ENCODE measurements at places on chromosomes 16 and 17. TPM values are rescaled to one million over a fixed set of nuclear protein-coding genes. Genes with fewer than 3 reads are reported as not detected.

The ITGAX gene
- polyA plus RNA-seq: 2.5 TPM

The TBX4 gene
- polyA plus RNA-seq: not detected

The KRT24 gene
- 0.48 TPM for polyA plus RNA-seq

The GLP2R gene
- 3.1 TPM for polyA plus RNA-seq

GRCh38 chr17:44932096-44932786 is 15.3 kb downstream of the KIF18B start:
- no peaks in the 10 kb centered on the region for H3K27me3 ChIP-seq
- no peak overlapping the region for H3K27ac ChIP-seq
- DNase-seq: no peak
- no peak overlapping the region for H3K4me3 ChIP-seq
- no peaks in the 10 kb centered on the region for H3K4me1 ChIP-seq

- H3K27me3 ChIP-seq: no peaks in the 10 kb centered on the region
- peak overlapping the region; percentile 80 for H3K4me3 ChIP-seq
- peak; percentile 24 for DNase-seq
- H3K27ac ChIP-seq: no peak overlapping the region
- H3K36me3 ChIP-seq: peaks cover 24% of the 10 kb centered on the region
- H3K4me1 ChIP-seq: peaks cover 5% of the 10 kb centered on the region
These were observed 431 bp downstream of the DYNC1LI2 start for GRCh38 chr16:66751053-66751302.

- no peak within 1 kb of the TSS for H3K27ac ChIP-seq
- H3K4me1 ChIP-seq: peaks cover 4% of the 10 kb centered on the region
- no peaks in the 10 kb centered on the region for H3K36me3 ChIP-seq
- no peak within 1 kb of the TSS for H3K4me3 ChIP-seq
- no peak for DNase-seq
These were observed at the start of gene C16orf89 for GRCh38 chr16:5065813-5066212. Gene C16orf89, minus strand, starts transcription at chr16:5065956. Its CDS starts 48 bp downstream, at chr16:5065908.

DNA sequence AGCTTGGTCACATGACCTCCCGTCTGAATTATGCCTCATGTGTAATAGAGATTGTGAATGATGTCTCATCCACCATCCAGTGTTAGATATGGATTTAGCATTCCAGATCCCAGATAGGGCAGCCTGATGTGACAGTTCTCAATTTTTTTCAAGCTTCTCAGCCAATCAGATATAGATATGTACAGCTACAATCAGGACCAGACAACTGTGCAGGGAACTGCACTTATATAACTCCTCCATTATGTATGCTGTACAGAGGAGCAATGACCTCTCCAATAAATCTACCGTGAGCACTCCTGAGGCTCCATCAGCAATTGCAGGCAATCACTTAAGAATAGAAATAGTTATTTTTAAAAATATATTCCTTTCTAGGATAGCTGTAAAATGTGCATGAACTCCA is 722.8 kb upstream of the SOX9 start:
- H3K36me3 ChIP-seq: no peaks in the 10 kb centered on the region
- no peak overlapping the region for H3K4me3 ChIP-seq
- H3K27me3 ChIP-seq: no peaks in the 10 kb centered on the region
- H3K4me1 ChIP-seq: no peaks in the 10 kb centered on the region

GRCh38 chr17:14048169-14048568 is 21.1 kb upstream of the COX10 start:
- no peaks in the 10 kb centered on the region for H3K36me3 ChIP-seq
- no peaks in the 10 kb centered on the region for H3K27me3 ChIP-seq
- no peaks in the 10 kb centered on the region for H3K4me1 ChIP-seq
- no peak overlapping the region for H3K4me3 ChIP-seq
- H3K27ac ChIP-seq: no peak overlapping the region

DNA sequence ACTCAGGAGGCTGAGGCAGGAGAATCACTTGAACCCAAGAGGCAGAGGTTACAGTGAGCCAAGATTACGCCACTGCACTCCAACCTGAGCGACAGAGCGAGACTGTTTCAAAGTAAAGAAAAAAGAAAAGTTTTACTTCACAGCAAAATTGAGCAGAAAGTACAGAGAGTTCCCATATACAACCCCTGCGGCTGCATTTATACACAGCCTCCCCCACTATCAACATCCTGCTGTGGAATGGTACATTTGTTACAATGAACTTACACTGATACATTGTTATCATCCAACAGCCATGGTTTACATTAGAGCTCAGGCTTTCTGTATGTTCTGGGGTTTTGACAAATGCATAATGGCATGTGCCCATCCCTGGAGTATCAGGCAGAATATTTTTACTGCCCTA is 2.6 kb upstream of the MTHFSD start:
- peaks cover 6% of the 10 kb centered on the region for H3K4me1 ChIP-seq
- H3K36me3 ChIP-seq: no peaks in the 10 kb centered on the region
- no peak overlapping the region for H3K27ac ChIP-seq
- no peak overlapping the region for H3K4me3 ChIP-seq

DNA sequence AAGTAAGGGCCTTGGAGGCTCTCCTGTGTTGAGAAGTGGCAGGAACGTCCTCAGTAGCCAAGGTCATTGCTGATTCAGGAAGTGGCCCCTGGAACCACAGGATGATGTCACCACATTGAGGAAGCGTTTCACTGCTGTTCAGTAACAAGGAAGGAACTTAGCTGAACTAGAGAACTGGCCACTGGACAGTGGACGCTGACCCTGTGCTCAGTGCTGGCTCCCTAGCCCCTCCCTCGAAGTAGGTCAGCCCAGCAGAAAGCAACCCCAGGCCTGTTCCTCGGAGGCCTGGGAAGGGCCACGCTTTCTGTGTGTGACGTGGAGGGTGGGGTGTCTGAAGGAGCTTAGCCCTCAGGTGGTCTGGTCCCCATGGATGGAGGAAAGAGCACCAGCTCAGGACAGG is 58.3 kb downstream of the B9D1 start:
- no peaks in the 10 kb centered on the region for H3K4me1 ChIP-seq
- H3K27me3 ChIP-seq: no peaks in the 10 kb centered on the region
- peaks cover 45% of the 10 kb centered on the region for H3K36me3 ChIP-seq
- peak overlapping the region; percentile 44 for H3K27ac ChIP-seq

- no peak overlapping the region for H3K27ac ChIP-seq
- no peaks in the 10 kb centered on the region for H3K27me3 ChIP-seq
- H3K36me3 ChIP-seq: no peaks in the 10 kb centered on the region
- peaks cover 1% of the 10 kb centered on the region for H3K4me1 ChIP-seq
- no peak for DNase-seq
These were observed 6.7 kb downstream of the CLEC16A start for GRCh38 chr16:10951026-10951425.

DNA sequence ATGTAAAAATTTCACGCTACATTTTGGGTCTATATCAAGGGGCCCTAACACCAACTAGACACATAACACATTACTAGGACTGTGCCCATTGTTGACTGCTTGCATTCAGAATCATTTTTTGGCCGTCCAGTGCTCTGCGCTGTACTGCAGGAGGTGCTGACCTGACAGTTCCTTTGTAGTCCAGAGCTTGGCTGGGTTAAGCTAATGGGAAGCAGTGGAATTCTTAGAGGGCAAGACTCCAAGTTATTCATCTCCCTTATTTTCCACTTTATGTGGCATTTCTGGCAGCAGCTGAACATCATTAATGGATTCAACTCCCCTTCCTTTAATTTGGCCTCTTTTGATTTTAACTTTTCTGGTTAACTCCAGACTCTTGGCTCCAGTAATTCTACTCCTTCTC is 351.7 kb downstream of the CDH8 start:
- H3K27me3 ChIP-seq: no peaks in the 10 kb centered on the region
- H3K4me3 ChIP-seq: no peak overlapping the region
- no peaks in the 10 kb centered on the region for H3K4me1 ChIP-seq
- no peak overlapping the region for H3K27ac ChIP-seq
- no peak for DNase-seq

DNA sequence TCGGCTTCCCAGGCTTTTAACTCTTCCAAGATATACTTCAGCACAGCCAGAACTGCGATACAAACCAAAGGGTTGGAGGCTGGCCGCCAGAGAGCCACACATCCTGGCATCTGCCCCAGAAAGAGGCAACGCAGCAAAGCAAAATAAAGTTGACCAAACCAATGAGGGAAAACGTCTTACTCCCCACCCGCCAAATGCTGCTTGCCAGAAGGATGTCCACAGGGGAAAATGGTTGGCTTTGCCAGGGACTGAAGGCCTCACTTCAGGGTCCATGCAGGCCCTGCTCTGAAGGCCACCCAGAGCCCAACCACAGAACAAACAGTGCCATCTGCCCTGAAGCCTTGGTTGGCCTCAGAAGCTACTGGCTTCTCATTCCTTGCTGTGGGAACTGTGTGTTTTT is 15.0 kb downstream of the CACNG1 start:
- no peak for DNase-seq
- no peaks in the 10 kb centered on the region for H3K36me3 ChIP-seq
- no peak overlapping the region for H3K4me3 ChIP-seq
- H3K27me3 ChIP-seq: no peaks in the 10 kb centered on the region

- no peak for DNase-seq
- H3K27ac ChIP-seq: no peak overlapping the region
- H3K27me3 ChIP-seq: no peaks in the 10 kb centered on the region
- H3K4me3 ChIP-seq: no peak overlapping the region
- no peaks in the 10 kb centered on the region for H3K36me3 ChIP-seq
These were observed 303.0 kb upstream of the IRX5 start for GRCh38 chr16:54627616-54628015.

DNA sequence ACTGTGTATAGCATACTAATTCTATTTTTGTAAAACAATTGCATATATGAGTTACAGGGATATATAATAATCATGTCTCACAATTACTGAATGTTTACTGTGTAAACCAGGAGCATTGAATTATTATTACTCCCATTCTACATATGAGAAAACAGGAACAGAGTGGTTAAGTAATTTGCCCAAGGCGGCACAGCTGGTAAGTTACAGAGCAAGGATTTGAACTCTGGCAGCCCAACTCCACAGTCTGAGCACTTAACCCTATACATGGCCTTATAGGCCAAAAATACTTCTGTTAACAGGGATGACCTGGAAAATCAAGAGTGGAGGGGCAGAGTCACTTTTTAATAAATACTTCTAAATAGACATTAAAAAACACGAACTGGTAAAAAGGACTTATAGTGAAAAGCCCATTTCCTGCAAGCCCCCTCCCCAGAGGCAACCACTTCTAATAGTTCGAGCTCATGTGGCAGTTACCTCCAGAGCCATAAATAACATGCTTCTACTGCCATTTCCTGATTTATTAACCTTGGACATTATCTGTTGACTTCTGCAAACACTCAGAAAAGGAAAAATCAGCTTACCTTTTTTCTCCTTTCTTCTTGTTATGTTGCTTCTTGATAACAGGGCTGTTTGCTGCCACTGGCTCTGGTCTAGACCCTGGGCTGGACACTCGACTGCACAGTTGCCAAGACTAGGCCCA is 22.1 kb upstream of the ADGRG1 start:
- no peak for DNase-seq
- H3K36me3 ChIP-seq: no peaks in the 10 kb centered on the region
- peak overlapping the region; percentile 14 for H3K4me3 ChIP-seq

DNA sequence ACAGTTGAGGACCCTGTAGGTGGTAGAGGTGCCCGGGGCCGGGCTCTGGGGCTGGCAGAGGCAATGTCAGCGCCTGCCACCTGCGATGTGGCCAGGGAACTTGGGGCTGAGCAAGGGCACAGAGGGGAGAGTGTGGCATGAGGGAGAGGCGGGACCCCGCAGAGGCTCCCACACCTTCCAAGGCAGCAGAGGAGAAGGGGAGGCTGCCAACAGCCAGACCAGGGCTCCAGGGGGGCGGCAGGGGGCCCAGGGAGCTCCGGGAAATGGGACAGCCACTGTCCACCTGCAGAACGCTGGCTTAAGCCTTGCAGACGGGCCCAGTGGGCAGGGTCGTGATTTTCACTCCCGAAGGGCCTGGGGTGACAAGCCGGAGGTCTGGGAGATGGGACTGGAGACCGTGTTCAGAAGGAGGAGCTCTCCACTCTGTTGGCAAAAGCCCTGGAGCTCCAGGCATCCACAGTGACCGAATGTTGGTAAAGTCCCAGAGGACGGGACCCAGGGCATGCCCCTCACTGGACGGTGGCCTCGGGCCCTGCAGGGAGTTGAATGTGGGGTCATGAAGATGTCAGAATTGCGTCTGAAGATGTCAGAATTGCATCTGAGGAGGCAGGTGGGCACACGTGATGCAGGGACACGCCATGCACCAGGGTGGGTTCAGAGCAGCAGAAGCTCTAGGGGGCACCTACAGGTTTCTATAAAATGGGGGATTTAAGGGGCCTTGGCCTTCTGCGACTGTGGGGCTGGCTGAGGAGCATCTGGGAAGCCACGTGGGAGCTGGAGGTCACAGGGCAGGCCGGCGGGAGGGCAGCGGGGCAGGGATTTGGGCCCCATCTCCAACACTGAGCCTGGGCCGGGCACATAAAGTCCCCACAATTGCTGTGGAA is 18.6 kb downstream of the CD7 start:
- peak overlapping the region; percentile 10 for H3K4me3 ChIP-seq
- H3K27me3 ChIP-seq: no peaks in the 10 kb centered on the region
- H3K36me3 ChIP-seq: no peaks in the 10 kb centered on the region
- peak overlapping the region; percentile 99 for H3K27ac ChIP-seq
- H3K4me1 ChIP-seq: peaks cover 67% of the 10 kb centered on the region

- no peak overlapping the region for H3K4me3 ChIP-seq
- H3K36me3 ChIP-seq: no peaks in the 10 kb centered on the region
- no peaks in the 10 kb centered on the region for H3K27me3 ChIP-seq
- H3K27ac ChIP-seq: no peak overlapping the region
- peak; percentile 35 for DNase-seq
These were observed 33.0 kb upstream of the SEC14L1 start for GRCh38 chr17:77107506-77108433.

DNA sequence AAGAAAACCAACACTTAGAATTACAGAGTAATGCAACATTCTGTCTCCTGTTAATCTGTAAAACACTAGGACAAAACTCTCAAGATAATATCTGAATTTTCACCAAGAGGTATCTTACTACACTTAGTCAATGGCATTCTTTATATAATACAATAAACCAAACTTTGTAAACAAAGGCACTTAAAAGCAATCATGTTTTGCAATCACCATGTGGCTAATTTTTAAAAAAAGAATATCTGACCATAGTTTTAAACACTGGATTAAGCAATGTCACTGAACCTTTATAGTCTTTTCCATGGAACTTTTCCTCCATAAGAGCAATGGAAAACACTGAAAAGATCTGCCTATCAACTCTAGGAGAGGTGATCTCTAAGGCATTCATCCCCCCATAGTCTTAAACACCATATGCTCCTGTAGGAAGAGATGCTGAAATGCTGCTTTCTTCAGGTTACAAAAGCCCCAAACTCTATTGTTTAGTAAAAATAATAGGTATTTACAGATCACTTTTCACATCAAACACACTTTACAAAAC is 144.2 kb upstream of the CORO6 start:
- no peak overlapping the region for H3K4me3 ChIP-seq
- DNase-seq: no peak
- H3K27ac ChIP-seq: no peak overlapping the region
- H3K36me3 ChIP-seq: no peaks in the 10 kb centered on the region

GRCh38 chr17:61478026-61478789 is 26.0 kb downstream of the TBX4 start:
- no peaks in the 10 kb centered on the region for H3K27me3 ChIP-seq
- no peak overlapping the region for H3K27ac ChIP-seq
- no peak overlapping the region for H3K4me3 ChIP-seq
- H3K36me3 ChIP-seq: no peaks in the 10 kb centered on the region
- H3K4me1 ChIP-seq: no peaks in the 10 kb centered on the region

GRCh38 chr17:41895617-41896016 is 23.1 kb downstream of the ACLY start:
- no peak overlapping the region for H3K4me3 ChIP-seq
- H3K4me1 ChIP-seq: no peaks in the 10 kb centered on the region
- peaks cover 38% of the 10 kb centered on the region for H3K36me3 ChIP-seq
- peak overlapping the region; percentile 29 for H3K27ac ChIP-seq

All from small intestine (tissue), 16 donors.